Stimulated activated effector memory CD8-positive, alpha-beta T cell treated with anti-CD3 and anti-CD28 coated beads, Interleukin-12 subunit alpha, Interleukin-12 subunit beta, amount 100 ng/mL, for 72 hours (primary cell): ENCODE measurements at places on chromosomes 7 and 10.

GRCh38 chr7:120030876-120031275 lies 242.1 kb upstream of the KCND2 start:
- DNase-seq, result no peak

- no peak for DNase-seq
Measured at GRCh38 chr10:123459371-123460091, 206.6 kb upstream of the GPR26 start.

- peak; percentile 17 for DNase-seq
Measured at GRCh38 chr10:120477743-120478141, 20.7 kb downstream of the PLPP4 start.

GRCh38 chr7:30180718-30181117 lies 45.9 kb downstream of the MTURN start:
- DNase-seq, result no peak

DNA sequence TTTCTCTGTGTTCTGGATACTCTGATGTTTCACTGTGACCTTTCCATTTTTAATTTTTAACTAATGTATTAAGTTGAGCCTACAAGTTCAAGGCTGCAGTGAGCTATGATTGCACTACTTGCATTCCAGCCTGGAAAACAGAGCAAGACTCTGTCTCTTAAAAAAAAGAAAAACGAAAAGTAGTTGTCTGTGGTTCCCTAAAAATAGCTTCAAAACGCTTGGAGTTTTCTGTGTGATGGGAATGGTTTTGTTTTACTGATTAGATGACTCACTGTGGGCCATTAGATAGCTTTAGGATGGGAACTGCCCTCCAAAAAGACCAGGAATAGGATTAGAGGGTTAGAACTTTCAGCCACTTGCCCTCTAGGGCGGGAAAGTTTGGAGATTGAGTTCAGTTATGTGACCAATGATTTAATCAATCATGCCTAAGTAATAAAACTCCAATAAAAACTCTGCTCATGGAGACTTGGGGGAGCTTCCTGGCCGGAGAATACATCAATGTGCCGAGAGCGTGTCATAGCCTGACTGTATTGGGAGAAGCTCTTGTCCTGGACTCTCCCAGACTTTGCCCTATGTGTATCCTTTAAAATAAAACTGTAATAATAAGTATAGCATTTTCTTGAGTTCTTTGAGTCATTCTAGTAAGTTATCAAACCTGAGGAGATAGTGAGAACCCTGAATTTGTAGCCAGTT lies 147.1 kb downstream of the LYZL1 start:
- DNase-seq, result no peak
